ENCODE measurements at places on chromosomes 1 and 21. TPM values are rescaled to one million over a fixed set of nuclear protein-coding genes. Genes with fewer than 3 reads are reported as not detected.

SH2D1B gene
- 0.07 TPM for total RNA-seq

DNA sequence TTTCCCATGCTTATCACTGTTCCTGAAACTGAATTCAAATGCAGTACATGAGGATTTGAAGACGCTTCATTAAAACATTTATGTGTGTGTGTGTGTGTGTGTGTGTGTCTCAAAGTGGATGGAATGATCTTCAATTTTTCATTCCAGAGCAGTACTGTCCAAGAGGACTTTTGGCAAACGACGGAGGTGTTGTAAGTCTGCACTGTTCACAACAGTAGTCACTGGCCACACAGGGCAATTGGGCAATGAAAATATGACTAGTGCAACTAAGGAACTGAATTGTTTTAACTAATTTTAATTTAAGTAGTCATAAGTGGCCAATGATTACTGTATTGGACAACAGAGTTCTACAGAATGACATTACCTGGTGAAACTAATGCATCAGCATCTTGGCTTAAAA, 5.0 kb downstream of the TAF5L start:
- no peak for DNase-seq

DNA sequence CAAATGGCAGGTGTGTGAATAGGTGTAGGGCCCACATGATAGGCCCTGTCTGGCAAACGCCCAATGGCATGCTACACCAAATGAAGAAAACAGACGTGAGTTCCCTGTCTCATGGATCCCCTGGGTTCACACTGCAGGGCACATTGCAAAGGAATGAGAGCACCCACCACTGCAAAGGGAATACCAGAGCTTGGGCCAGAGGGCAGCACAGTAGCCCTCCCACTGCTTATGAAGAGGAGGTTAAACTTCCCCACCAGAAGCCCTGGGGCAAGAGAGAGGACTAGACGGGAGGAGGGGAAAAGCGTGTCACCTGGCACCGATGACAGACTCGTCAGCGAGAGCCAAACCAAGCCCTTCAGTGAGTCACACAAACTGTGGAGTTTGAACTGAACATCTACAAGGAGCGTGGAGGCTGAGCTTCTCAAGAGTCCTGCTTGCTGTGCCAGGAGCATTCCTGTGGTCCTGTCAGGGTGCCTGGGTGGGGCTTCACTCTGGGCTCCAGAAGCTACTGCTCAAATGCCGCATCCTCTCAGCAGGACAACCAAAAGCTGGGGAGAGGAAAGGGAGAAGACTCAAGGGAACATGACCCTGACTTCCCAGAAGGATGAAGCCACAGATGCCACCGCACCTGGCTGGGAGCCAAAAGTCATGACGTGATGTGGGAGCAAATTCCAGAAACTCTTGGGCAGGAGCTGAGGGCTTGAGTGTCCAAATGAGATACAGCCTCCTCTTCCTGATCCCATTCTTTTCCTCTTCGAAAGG, 61.1 kb downstream of the TOMM20 start:
- peak; percentile 96 for DNase-seq

DNA sequence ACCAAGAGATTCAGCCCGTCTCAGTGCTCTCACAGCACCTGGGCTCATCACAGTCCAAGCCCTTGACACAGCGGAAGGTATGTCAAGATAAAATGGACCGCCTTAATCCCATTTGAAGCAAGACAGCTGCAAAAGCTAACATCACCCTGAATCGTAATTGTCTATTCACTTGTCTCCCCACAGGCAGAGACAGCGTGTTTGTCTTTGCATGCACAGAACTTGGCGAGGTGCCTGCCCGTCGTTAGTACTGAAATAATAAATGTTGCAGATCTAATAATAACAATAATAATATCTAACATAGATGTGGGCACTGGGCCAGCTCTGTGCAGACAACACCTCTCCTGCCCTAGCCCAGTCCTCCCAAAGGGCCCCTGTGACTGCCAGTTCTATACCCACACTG, 271.7 kb downstream of the NPHP4 start:
- no peak for DNase-seq

DNA sequence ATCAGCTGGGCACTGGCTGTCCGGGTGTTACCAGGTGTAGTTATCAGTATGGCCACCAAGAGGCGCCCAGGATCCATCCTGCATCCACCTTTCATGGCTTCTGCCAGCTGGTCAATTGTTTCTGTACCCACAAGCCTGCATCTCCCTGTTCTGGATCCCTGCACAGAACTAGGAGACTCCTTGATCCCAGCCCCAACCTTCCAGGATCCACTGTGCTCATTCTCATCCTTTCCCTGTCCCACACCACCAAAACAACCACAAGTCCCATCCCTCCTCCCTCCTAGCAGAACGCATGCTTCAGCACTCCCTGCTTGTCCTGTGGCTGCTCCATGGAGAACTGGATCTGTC, 27.2 kb upstream of the FOXE3 start:
- no peak for DNase-seq

DNA sequence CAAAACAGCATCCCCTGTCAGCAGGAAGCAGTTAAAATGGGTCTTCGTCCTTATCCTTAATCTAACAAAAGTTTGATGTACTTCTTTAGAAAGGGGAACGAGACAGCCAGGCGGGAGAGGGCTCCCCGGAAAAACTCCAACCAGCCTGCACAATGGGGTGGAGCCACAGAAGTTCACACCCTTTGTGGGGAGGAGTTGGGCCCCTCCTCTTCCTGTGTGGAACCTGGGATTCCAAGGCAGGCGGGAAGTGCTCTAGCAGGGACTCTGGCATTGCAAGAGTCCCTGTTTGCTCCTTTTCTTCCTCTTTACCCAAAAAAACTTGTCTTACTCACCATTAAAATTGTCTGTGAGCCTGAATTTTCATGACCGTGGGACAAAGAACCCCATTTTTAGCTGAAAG, 47.7 kb downstream of the FCRL5 start:
- DNase-seq = no peak

DNA sequence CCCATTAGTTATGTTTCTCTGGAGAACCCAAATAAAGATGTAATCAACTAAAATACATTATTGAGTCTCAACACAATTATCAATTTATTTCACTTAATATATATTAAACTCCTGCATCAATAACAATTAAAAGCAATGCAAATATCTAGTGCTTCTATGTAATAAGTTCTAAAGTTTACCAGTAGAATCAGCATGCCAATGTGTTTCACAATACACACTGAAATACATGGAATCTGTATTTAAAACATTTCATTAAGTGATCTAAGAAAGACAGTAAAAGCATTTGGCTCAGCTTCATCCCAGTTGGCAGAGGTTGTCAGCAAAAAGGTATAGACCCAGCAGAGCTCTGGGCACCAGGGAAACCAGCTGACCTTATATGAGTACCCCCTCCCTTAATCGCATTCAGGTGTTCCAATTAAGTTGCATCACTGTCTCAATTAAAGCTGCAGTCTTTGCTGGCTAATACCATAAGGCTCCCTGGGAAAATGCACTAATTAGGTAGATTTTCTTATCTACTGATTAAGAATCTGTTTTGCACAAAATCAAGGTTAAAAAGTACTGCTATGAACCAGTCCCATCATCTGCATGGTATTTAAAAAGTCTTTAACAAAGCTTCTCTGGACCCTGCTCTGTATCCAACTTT, 63.1 kb downstream of the NIBAN1 start:
- DNase-seq = no peak

ADAM30 gene
- not detected for total RNA-seq

- DNase-seq = no peak
Measured at GRCh38 chr1:63548877-63549276, 25.6 kb downstream of the EFCAB7 start.

DNA sequence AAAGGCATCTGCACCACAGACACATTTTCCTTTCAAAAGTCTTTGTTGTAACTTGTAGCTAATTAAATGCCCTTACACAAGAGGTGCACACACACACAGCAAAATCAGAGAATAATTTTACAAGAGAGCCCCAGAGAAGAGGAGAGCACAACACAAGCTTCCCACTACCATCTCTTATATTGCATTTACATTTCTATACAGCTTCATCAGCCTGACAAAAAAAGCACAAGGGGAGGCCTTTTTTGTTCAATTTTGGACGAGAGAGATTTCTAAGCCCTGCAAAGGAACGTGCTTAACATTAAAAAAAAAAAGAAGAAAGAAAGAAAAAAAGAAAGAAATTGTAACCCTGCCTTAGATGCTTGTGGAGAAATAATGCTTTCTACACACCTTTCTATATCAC, 17.1 kb upstream of the ESRRG start:
- DNase-seq = no peak

DNA sequence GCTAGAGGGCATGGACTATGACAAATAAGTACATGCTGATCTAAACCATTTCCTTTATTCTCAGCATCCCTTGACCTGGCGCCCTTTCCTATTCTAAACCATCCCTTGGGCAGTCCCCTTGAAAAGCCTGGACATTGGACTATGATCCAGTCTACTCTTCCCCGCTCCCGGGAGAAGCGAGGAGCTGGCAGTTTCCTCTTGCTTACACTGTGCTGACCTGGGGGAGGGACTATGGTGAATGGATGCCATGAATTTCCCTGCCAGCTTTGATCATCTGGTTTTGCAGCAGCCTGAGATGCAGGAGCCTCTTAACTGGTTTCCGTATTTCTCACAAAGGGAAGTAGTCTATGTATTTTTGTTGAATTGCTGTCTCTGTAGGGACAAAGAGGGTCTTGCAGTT, 121.7 kb downstream of the KIF26B start:
- DNase-seq = no peak

GRCh38 chr1:243490748-243491686, 235.2 kb downstream of the SDCCAG8 start:
- no peak for DNase-seq

LHX8 gene
- total RNA-seq = not detected

- DNase-seq = no peak
Measured at GRCh38 chr1:230948301-230948700, 30.4 kb downstream of the TTC13 start.

All from epithelial cell of proximal tubule (primary cell).